ENCODE measurements at places on chromosomes 4 and X. TPM values are rescaled to one million over a fixed set of nuclear protein-coding genes. Genes with fewer than 3 reads are reported as not detected.

The GLOD5 gene
- total RNA-seq = not detected

The BEX5 gene
- not detected for total RNA-seq

The GPRIN3 gene
- total RNA-seq = 0.41 TPM

The SRPX gene
- total RNA-seq = 71.2 TPM

The FAM90A26 gene
- not detected for total RNA-seq

The ALB gene
- not detected for total RNA-seq

The UGT2B11 gene
- total RNA-seq = not detected

The FMR1NB gene
- total RNA-seq = not detected

The ADAMTS3 gene
- total RNA-seq = 0.19 TPM

The ZNF595 gene
- 18.0 TPM for total RNA-seq

The TAF7L gene
- not detected for total RNA-seq

The GUCY1A1 gene
- total RNA-seq = 0.05 TPM

The IL1RAPL2 gene
- total RNA-seq = not detected

The CXXC4 gene
- 0.48 TPM for total RNA-seq

Data from A172 (cell line).